Fibroblast of lung (primary cell): ENCODE measurements at places on chromosomes 1 and 21.

- DNase-seq = peak; percentile 9
Measured at GRCh38 chr1:152112101-152112884, 3.0 kb downstream of the TCHH start.

DNA sequence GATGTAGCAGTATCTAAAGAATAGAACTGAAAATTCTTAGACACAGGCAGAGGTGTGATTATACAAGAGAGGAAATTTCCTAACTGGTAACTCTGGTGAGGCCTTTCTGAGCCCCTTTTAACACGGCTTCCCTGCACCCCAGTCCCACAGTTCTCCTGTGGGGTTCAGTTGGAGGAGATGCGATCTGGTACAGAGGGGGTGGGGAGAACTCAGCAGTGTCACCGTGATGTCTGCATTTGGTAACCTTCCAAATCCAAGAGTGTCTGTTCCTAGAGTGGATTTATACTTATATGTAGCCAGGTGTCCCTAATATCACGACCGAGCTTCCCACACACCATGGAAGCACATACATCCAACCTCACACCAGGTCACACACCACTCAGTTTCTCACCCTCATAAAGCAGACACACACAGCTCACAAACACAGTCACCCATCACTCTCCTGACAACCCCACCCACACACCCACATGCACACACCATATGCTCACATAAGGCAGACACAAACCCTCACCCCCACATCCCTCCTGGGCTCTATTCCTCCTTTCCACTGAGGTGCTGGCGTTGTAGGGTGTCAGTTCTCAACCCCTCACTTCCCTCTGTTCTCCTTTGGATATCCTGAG is 48.5 kb downstream of the RHBG start:
- DNase-seq = no peak

DNA sequence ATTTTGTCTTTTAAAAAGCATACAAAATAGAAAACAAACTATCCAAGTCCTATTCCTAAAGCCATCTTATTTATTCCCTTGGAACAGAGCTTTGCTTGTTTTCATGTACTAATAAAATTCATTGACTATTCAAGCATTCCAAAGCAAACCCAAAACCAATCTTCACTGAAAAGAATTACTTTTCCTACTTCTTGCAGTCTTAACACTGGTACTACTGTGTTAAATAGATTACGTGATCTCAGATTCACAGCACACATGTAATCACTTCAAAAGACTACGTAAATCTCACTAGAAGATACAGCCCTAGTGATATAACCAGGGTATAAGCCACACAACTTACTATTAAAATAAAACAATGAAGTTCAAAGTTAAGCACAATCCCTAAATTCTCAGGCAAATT is 39.0 kb downstream of the ZZZ3 start:
- DNase-seq = no peak

GRCh38 chr1:110631836-110632620 is 25.9 kb upstream of the KCNA2 start:
- DNase-seq = no peak

DNA sequence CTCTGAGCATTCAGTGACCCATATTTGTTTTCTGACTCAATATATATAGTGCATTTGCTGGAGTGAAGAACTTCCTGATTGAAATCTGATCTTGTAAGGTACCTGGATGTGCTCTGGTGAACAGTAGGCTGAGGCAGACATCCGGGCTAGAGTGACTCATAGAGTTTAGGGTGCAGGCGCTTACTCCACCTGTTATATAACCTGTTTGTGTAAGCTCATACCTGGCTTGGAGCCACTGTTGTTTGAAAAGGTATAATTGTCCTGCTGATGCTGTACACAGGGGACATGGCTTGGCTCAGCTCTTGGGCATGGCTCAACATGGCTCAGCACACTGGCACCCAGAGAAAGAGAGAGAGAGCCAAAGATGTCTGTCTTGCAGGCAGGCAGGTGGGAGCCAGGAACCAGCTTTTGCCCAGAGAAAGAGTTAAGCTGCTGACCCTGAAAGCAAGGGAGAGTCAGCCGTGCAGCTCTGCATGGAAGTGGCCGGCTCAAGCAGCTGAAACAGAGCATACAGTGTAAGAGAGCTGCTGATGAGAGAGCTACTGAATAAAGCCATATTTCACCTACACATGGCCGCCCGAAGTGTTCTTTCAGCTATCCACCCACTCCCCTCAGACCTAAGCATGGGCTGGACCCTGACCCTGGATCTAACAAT is 43.2 kb downstream of the GJA5 start:
- no peak for DNase-seq

- no peak for DNase-seq
Measured at GRCh38 chr1:93882269-93882668, 3.3 kb upstream of the DNTTIP2 start.

- DNase-seq = no peak
Measured at GRCh38 chr1:166432655-166433054, 265.9 kb upstream of the FAM78B start.

DNA sequence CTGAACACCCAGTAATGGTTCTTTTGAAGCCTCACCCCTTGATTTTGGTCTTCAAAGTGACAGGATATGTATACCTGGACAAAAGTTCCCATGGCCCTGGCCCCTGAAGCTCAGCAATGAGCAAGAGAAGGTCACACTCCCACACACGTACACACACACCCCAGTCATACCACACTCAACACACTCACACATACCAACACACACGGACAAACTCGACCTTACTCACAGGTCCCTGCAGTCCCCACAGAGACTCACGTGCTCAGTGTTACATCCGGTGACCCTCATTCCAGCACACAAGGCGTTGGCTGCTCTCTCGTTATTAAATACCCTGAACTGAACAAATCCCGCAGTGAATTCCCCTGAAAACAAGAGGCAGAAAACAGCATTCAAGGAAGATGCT is 5.9 kb downstream of the ITLN1 start:
- DNase-seq = no peak

DNA sequence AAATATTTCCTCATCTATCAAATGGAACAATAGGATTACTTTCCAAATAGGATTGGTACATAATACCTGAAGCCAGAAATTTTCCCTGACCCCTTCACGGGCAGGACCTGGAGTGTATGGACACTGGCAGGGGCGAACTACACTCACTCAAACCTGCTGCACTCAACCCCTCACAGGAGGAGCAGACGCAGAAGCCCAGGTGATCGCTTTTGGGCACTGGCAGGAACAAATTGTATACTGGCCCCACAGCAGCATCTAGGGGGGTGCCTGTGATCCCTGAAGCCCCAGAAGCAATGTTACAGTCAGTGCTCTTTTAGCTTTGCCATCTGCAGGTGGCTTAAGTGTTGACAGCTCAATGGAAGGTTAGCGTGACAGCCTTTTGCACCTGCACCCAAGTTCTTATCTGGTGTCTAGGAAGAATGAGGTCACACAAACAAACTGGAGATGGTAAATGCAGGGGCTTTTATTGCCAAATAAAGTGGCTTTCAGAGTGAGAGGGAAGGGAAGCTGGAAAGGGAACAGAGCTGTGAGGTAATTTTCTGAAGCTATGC is 199.2 kb upstream of the NEGR1 start:
- no peak for DNase-seq

DNA sequence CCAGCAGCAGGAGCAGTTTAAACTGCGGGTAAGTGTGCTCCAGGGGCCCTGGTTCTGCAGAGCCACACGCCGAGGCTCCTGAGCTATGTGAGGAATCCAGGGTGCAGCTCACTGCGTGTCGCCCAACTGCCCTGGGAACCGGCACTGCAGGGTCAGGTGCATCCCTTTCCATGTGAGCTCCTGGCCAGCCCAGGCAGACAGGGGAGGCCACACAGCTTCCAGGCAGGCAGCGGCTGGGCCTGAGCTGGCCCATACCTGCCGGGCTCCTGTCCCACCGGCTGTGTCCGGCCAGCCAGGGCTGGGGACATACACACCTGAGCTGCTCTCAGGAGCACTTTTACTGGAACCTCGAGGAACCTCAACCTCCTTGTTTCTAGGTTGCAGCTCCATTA is 18.6 kb upstream of the COL18A1 start:
- no peak for DNase-seq

DNA sequence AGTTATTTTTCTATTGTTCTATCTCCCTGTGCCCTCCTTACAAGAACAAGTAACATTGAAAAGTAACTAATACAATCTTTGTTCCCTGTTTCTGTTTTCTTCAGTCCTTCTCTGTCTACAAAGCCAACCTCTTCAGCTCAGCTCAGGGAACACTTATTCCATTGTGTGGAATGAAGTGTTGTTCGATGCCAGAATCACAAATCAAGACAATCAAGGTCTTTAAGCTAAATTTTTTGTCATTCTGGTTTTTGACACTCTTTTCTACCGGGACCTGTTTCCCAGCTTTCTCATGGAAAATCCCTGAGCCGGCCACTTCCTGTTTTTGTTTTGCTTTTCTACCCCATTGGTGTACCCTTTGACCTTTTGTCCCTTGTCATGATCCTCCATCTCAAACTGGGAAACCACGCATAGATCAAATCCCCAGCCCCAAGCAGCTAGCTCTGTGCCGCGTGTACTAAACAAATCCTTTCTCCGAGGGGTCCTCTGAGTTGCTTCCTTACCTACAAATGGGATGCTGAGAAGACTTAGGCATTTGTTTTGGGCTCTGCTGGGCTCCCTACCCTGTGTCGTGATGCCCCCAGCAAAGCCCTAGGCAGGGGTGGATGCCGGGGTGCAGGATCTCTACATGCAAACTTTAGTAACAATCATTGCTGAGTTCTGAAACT is 141.8 kb downstream of the TOMM20 start:
- peak; percentile 71 for DNase-seq

GRCh38 chr1:53156783-53157182 is 14.3 kb upstream of the SLC1A7 start:
- DNase-seq = no peak

- DNase-seq = peak; percentile 45
Measured at GRCh38 chr1:36369061-36369861, 16.5 kb downstream of the STK40 start.

GRCh38 chr1:24696041-24696755 is 49.0 kb upstream of the CLIC4 start:
- no peak for DNase-seq

DNA sequence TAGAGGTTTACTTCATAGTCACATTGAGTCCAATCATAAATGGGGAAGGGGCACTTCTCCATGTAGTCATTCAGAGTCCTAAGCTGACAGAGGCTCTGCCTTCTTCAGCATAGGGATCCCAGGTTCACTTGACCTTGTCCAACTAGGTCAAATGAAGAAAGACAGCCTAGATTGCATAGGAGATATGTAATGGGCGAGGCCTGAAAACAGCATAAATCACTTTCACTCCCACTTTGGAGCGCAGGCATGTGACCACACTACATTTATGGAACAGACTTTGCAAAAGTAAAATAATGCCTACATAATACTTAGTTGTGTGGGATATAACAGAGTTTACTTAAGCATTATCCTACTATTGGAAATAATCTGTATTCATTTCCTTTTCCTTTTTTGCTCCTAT is 51.7 kb downstream of the HOOK1 start:
- DNase-seq = no peak

GRCh38 chr1:76770979-76771378 is 96.3 kb upstream of the ST6GALNAC5 start:
- DNase-seq = no peak

- no peak for DNase-seq
Measured at GRCh38 chr1:227223171-227223806, 95.0 kb downstream of the CDC42BPA start.

DNA sequence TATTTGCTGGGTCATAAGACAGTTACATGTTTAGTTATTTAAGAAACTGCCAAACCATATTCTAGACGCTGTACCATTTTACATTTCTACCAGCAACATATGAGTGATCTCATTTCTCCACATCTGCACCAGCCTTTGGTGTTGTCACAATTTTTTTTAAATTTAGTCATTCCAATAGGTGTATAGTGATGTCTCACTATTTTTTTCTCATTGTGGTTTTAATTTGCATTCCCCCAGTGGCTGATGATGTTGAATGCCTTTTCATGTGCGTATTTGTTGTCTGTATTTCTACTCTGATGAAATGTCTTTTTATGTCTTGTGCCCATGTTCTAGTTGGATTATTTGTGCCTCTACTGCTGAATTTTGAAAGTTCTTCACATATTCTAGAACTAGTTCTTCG is 38.4 kb downstream of the NFASC start:
- DNase-seq = no peak

- peak; percentile 36 for DNase-seq
Measured at GRCh38 chr1:17437580-17438317, 1.7 kb downstream of the RCC2 start.

DNA sequence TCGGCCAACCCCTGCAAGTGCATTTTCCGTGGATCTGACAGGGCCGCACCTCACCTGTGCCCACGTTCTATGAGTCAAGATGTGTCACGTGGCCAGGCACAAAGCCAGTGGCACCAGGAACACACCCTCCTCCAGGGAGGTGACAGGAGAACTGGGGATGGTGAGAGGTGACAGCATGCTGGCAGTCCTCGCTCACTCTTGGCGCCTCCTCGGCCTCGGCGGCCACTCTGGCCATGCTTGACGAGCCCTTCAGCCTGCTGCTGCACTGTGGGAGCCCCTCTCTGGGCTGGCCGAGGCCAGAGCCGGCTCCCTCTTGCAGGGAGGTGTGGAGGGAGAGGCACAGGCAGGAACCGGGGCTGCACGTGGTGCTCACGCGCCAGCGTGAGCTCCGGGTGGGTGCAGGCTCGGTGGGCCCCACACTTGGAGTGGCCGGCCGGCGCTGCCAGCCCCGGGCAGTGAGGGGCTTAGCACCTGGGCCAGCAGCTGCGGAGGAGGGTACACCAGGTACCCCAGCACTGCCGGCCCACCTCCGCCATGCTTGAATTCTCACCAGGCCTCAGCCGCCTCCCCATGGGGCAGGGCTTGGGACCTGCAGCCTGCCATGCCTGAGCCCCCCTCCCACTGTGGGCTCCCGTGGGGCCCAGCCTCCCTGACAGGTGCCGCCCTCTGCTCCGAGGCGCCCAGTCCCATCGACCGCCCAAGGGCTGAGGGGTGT is 11.6 kb upstream of the TTC34 start:
- no peak for DNase-seq
